ENCODE measurements at places on chromosomes 4 and X.

DNA sequence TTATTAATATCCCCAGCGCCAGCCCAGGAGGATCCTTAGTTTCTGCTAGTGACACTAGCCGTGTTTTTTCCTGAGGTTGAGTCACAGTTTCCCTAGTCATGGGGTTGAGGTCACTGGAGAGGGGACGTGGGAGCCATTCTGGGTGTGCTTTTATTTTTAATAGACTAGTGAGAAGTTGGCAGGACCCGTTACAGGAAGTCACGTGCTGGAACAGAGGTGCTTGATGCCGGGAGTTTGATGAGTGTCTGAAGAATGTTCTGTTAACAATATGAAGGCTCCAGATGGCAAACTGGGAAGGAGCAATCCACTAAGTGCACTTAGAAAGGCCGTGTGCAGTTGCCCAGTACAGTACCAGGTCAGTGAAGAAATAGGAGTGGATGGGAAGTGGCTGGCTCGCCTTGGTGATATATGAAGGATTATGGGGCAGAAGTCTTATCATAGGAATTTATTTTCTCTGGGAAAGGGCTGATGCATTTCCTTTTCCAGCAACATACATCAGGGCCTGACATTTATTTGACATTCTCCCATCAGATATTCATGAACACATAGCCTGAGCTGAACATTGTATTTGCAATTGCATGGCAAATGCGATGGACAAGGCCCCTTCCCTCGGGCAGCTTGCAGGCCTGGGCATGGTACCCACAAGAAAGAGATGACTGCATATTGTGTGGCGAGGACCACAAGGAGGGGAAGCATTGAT is 291.8 kb downstream of the FBXW7 start:
- DNase-seq: no peak

DNA sequence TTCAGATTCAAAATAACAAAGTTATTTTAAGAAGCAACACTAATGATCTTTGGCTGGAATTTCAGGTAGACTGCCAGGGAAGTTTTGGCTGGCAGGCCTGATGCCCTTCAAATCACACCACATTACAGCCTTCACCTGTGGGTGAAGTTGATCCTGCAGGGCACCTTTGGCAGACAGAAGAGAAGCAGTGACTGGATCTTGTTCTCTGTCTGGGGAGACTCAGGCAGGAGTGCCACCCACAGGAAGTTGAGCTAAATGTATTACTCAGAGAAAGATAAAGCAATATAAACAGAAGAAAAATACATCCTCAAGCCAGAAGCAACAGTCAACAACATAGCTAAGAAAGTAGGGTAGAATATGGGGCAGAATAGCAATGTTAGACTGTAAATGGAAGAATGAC is 12.8 kb upstream of the CFAP299 start:
- no peak for DNase-seq

- DNase-seq: no peak
These were observed 1.1 kb upstream of the TLR3 start for GRCh38 chr4:186067757-186068385.

DNA sequence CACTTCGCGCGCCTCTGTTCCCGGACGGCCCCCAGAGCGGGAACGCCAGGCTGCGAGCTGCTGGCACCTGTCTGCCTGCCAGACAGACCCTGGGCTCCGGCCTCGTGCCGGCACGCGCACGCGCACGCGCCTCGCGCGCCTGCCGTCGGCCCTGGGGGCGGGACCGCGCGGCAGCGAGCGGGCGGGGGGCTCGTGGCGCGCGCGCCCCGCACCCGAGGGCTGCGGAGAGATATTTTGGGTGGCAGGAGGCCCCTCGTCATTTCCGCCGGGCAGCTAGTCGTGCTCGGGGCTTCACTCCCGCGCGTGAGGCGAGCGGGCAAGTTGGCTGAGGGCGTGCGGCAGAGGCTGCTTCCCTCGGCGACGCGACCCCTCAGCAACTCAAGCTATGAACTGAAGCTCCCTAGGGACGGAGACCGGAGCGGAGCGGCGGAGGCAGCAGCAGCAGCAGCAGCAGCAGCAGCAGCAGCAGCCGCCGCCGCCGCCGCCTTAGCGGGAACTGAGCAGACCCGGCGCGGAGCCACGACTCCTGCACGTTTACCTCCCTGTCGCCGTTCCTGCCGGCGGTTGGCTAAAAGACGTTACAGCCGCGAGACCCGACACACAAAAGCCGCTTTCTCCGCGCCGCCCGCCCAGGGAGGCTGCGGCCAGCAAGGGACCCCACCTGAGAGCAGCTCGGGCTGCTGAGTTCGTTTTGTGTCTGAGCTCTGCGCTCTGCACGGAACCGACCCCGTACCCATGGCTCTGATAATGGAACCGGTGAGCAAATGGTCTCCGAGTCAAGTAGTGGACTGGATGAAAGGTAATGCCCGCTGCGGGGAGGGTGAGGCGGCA is at the start of gene CNKSR2:
CNKSR2 (plus strand) TSS at position 256 of the 831 bp plus-strand sequence; CDS start at position 736, 480 bp downstream.
- DNase-seq: no peak

- no peak for DNase-seq
These were observed 32.3 kb downstream of the HERC5 start for GRCh38 chr4:88489100-88489761.

GRCh38 chr4:182863501-182863900 is 53.7 kb downstream of the DCTD start:
- no peak for DNase-seq

DNA sequence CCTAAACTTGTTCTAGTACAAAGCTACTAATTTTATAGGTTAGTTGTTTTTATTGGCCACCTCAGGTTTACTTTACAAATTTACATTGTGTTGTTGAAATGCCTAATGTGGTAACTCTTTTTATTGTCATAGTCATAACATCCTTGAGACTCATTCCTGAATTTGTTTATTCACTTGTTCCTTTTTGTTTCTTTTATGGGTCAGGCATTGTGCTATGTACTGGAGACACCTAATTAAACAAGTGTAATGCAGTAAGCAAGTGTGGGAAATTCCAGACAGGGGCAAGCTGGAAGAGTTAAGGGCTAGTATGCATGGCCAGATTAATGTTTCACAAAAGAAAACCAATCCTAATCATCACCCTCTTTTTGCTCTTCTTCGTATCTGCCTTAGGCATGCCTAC is 30.5 kb upstream of the TTC29 start:
- no peak for DNase-seq

GRCh38 chr4:84495118-84495793 is 3.8 kb downstream of the NKX6-1 start:
- DNase-seq: no peak

- DNase-seq: peak; percentile 67
These were observed 198.1 kb upstream of the NUDT6 start for GRCh38 chr4:123120473-123120872.

DNA sequence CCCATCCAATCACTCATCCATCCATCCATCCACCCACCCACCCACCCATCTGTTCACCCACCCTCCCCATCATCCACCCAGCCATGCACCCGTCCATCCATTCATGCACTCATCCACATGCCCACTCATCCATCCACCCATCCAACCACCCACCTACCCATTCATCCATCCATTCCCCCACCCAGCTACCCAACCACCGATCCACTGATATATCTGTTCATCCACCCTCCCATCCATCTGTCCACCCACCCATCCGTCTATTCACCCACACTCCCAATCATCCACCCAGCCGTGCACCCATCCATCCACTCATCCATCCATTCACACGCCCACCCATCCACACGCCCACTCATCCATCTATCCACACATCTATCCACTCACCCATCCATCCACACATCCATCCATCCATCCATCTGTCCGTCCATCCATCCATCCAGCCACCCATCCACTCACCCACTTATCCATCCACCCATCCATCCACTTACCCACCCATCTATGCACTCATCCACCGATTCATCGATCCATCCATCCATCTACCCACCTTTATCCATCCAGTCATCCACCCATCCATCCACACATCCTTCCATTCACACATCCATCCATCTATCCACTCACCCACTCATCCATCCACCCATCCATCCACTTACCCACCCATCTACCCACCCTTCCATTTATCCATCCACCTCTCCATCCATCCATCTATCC is 28.4 kb downstream of the ASMTL start:
- DNase-seq: no peak

DNA sequence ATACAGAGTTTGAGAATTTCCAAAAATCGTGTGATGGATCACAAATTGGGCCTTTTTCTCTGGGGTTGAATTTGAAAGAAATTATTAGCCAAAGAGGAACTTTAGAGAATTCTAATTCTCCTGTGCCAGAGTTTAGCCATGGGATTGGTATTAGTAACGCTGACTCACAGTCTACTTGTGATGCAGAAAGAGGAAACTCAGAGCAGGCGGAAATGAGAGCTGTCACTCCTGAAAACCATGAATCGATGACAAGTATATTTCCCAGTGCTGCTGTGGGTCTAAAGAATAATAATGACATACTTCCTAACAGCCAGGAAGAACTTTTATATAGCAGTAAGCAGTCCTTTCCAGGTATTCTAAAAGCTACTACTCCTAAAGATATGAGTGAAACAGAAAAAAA is 64.9 kb downstream of the N4BP2 start:
- DNase-seq: peak; percentile 32

DNA sequence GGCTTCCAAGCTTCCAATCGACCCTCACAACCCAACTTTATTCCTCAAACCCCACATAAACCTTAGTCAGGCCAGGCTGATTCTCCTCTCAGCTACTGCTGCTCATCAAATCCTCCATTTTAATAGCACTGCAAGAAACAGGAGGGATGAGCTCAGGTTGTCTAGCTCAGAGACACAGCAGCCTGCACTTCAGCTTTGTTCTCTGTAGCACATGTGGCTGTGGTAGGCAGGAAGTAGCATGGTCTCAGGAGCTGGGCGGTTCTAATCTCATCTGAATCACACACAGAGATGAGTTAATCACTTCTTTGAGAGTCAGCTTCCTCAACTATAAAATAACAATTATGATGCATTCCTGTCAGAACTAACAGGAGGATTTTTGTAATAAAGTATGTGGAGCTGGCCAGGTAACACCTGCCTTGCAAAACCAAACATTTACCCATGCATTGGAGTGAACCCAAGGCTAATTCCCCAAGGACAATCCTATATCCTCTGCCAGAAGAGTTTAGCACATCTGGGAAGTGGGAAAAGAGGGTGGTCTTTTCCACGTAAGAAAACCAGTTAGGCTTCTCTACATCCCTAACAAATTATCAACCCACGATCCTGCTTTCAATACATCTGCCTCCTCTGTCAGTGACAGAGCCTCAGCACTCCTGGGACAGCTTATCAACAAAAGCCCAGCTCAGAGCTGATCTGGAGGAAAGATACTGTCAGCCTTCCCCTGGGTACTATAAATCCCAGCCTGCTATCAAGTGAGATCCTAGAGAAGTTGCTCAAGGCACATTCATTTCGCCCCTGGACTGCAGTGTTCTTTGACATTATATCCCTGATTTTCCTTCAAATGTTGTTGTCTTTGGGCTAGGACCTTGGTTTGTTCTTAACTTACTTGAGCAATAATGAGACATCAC is 32.8 kb downstream of the ELOVL6 start:
- peak; percentile 63 for DNase-seq

DNA sequence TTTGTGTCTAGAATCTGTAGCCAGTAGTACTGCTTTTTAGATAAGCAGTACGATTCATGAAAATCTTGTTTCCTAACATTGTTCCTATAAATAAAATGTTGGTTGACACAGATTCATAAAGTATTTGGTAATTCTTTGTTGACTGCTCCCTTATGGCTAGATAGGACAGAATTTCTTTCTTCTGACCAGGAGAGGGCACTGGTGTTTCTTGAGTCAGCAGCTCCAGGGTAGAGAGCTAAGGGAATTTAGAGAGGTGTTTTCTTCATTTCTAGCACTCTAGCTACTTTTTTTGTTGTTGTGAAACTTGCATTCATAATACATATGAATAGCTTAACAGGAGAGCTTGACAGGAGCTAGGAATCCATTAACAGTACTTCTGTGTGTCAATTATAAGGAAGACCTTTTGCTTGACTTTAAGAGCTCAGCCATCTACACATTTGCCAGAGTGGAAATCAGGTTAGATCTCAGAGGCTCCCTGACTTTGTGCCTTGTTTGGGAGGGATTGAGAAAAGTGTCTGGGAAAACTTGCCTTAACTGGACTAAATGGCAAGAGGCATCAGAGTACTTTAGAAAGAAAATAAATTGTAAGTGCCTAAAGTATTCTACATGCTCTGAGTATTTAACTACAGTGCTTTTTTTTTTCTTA is 756.1 kb downstream of the SH3BGRL start:
- DNase-seq: no peak
